Forelimb muscle (tissue), 1 donor: ENCODE measurements at places on chromosomes 11 and 22. TPM values are rescaled to one million over a fixed set of nuclear protein-coding genes. Genes with fewer than 3 reads are reported as not detected.

IFITM10 gene
- polyA plus RNA-seq, result 0.81 TPM

TRIM6 gene
- polyA plus RNA-seq, result 1.4 TPM

C11orf87 gene
- 0.06 TPM for polyA plus RNA-seq

ZNF280B gene
- 4.2 TPM for polyA plus RNA-seq

- peak; percentile 100 for DNase-seq
These were observed at the start of gene STIP1 for GRCh38 chr11:64185693-64186491. STIP1 (plus strand) TSS chr11:64186171; CDS start chr11:64186262, 91 bp downstream.

GRCh38 chr22:47280301-47280700 lies 517.9 kb downstream of the TBC1D22A start:
- no peak for DNase-seq

GRCh38 chr22:30277547-30278344 lies 11.1 kb upstream of the OSM start:
- no peak for DNase-seq

- DNase-seq, result no peak
These were observed 21.6 kb upstream of the ADORA2A start for GRCh38 chr22:24405631-24406321.
